ENCODE measurements at places on chromosomes 7 and 10.
A peak's percentile ranks its signal among the peaks of the same experiment; 100 is the strongest.

- no peak for DNase-seq
These were observed 20.7 kb downstream of the COX15 start for GRCh38 chr10:99711129-99711719.

DNA sequence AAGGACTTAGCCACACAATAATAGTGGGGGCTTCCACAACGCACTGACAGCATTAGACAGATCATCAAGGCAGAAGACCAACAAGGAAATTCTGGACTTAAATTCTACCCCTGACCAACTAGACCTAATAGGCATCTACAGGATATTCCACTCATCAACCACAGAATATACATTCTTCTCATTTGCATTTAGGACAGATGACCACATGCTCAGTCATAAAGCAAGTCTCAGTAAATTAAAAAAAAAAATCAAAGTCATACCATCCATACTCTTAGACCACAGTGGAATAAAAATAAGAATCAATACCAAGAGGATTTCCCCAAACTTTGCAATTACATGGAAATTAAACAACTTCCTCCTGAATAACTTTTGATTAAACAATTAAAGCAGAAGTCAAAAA is 155.9 kb downstream of the CDK14 start:
- no peak for DNase-seq

DNA sequence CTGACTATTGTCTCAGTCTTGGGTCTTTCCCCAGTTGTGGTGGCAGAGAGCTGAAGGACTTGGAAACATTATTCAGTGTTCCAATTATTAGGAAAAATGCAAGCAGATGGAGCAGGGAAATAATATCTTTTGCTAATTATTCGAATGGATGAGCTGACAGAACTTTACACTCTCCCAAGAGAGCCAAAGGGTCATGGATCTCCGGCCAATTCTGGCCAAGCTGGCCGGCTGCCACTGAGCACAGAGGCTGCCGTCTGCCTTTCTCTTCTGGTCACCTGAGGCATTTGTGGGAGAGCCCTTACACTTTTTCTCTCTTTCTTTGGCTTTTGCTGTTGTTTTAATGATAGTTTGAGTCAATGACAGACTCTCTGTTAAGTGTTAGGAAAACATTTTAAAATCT is 22.2 kb upstream of the CNTNAP2 start:
- no peak for DNase-seq

GRCh38 chr7:151875942-151876898 is 695 bp downstream of the PRKAG2 start:
- DNase-seq = peak; percentile 34

DNA sequence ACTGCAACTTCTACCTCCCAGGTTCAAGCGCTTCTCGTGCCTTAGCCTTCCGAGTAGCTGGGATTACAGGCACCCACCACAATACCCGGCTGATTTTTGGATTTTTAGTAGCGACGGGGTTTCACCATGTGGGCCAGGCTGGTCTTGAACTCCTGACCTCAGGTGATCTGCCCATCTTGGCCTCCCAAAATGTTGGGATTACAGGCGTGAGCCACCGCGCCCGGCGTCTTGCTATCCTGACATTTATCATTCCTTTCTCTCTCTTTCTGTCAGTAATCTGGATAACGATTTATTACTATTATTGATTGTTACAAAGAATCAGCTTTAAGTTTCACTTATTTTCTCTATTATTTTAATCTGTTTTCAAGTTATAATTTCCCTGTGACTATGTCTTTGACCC is 548.4 kb downstream of the CNTNAP2 start:
- DNase-seq = no peak

- no peak for DNase-seq
These were observed 526.6 kb downstream of the ZNF33B start for GRCh38 chr10:42111661-42112330.

DNA sequence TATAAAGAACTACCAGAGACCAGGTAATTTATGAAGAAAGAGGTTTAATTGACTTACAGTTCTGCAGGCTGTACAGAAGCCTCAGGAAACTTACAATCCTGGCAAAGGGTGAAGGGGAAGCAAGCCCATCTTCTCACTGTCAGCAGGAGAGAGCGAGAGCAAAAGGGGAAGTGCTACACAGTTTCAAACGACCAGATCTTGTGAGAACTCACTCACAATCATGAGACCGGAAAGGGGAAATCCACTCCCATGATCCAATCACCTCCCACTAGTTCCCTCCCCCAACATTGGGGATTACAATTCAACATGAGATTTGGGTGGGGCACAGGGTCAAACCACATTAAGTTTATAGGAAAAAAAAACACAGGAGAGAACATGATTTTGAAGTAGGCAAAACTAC is 222.1 kb upstream of the SHH start:
- DNase-seq = no peak

GRCh38 chr10:78856421-78856820 is 212.3 kb upstream of the ZMIZ1 start:
- no peak for DNase-seq

DNA sequence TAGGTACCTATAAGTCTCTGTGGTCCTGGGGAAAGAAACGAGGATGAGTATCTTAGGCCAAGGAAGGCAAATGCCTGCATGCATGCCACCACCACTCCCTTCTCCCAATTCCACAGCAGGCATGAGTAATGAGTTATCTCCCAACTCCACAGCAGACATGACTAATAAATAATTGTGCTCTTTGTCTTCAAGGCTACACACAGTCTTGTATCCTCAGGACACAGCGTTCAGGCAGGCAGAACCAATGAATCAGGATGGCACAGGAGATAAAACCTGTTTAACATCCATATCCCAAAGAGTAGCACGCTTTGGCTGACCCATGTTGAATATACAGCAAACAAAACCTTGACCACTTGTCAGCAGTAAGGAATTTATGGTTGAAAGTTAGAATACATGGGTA is 229.7 kb upstream of the NFE2L3 start:
- no peak for DNase-seq

DNA sequence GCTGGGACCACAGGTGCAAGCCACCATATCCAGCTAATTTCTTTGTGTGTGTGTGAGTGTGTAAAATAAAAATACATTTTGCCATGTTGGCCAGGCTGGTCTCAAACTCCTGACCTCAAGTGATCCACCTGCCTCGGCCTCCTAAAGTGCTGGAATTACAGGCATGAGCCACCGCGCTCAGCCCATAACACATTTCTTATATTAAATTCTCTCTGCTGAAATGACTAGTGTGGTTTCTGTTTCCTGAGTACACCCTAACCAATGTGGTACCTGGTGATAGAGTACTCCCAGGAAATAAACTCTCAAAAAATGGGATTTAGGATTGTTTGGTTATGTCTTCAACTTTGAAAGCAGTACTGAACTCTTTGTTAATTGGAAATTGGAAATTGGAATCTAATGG is 19.4 kb upstream of the FHIP2A start:
- no peak for DNase-seq

DNA sequence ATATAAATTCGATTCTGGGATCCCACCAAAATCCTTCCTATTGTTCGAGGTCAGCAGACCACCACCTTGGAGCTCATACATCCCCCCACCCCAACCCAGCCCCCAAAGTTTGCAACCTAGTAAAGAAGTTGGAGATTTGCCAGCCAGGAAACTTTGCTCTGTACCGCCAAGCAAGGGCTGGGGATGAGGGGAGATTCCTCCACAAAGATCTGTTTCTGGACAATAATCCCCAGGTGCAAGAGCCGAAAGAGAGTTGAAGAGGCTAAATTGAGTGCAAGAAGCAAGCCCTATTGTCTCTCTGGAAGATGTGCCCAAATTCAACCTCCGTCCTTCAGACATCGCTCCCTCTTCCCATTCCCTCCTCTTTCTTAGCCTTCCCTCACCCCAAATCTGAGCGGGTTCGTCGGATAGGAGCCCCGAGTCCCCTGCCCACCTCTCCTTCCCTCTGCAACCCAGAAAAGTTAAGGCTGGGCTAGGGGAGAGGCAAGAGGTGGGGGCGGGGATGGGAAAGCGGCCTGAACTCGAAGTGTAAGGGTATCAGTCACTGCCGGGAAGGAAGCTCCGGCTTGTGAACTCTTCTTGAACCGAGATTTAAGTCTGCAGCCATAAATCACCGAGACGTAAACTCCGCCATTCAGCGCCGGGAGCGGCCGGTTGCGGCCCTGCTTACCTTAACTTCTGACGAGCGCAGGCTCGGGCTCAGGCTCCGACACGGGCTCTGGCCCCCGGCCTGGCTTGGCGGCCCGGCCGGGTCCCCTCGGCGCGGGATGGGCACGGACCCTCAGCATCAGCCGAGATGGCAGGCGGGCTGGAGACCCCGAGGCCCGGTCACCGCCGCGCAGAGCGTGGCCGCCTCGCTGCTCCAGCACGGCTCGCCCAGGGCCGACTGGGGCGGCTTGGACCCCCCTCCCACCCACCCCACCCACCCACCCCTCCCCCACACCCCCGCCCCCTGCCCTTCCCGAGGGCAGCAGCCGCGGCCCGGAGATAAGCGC is 10.8 kb upstream of the HOXA2 start:
- DNase-seq = no peak
